ENCODE measurements at places on chromosomes 16 and 17.

DNA sequence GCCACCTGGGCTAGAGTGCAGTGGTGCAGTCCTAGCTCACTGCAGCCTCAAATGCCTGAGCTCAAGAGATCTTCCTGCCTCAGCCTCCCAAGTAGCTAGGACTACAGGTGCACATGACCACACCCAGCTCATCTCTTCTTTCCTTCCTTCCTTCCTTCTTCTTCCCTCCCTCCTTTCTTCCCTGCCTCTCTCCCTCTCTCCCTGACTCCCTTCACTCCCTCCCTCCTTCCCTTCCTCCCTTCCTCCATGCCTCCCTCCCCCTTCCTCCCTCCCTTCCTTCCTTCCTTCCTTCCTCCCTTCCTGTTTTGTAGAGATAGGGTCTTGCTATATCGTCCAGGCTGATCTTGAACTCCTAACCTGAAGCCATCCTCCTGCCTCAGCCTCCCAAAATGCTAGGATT is 23.5 kb upstream of the USP36 start:
- no peak for DNase-seq

GRCh38 chr17:77771998-77772397 is 186.5 kb upstream of the TNRC6C start:
- no peak for DNase-seq

- no peak for DNase-seq
Measured at GRCh38 chr17:19683117-19683516, 33.3 kb downstream of the SLC47A2 start.

DNA sequence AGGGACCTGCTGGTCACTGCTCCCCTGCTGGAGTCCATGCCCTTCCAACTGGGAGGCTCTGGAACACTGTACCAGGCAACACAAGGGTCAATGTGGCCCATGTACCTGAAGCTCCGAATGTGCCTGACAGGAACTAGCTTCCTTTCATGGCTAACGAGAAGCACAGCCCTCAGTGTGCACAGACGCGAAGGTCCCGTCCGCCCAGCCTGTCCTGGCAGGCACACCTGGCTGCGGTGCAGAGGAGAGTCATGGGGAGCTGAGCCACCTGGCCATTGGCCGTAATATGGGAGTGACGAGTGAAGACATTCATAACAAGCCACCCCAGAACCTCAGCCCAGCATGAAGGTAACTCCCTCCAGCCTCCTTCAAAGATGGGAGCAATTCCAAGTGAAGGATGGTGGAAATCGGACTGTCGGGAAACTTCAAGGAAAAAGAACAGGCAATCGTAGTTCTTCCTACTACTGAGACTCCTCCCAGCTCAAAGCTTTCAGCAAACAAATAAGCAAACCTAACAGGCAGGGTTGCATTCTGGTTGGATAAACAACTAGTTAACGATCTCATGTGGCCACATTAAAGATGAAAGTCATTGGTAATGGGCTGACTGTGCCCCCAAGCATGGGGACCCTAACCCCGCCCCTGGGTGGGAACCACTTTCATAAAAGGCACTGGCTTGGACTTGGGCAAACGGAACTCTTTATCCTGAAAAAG is 13.2 kb downstream of the TMEM11 start:
- DNase-seq: no peak

Measured in T-helper 9 cell (primary cell).